Hippocampal formation (tissue), 2 donors: ENCODE measurements at places on chromosomes 1 and 21.
A peak's percentile ranks its signal among the peaks of the same experiment; 100 is the strongest.

- no peak for DNase-seq
Measured at GRCh38 chr1:228866468-228866867, 131.2 kb downstream of the RHOU start.

DNA sequence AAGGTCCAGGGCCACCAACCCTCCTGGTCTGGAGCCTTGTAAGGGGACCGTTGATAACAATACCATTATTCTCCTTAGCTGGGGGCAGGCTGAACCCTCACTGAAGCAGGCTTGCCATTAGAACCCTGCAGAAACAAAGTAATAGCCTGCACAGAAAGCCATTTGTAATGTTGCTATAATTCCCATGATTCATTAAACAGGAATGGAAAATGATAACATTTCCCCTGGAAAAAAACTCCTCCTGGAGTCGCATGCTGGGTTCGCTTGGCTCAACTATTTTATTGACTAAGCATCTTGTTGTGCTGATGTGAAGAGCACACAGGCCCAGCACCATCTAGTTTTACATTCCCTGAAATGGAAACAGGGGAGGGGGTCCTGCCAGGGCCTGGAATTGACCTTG is 155.6 kb upstream of the CSF3R start:
- no peak for DNase-seq

DNA sequence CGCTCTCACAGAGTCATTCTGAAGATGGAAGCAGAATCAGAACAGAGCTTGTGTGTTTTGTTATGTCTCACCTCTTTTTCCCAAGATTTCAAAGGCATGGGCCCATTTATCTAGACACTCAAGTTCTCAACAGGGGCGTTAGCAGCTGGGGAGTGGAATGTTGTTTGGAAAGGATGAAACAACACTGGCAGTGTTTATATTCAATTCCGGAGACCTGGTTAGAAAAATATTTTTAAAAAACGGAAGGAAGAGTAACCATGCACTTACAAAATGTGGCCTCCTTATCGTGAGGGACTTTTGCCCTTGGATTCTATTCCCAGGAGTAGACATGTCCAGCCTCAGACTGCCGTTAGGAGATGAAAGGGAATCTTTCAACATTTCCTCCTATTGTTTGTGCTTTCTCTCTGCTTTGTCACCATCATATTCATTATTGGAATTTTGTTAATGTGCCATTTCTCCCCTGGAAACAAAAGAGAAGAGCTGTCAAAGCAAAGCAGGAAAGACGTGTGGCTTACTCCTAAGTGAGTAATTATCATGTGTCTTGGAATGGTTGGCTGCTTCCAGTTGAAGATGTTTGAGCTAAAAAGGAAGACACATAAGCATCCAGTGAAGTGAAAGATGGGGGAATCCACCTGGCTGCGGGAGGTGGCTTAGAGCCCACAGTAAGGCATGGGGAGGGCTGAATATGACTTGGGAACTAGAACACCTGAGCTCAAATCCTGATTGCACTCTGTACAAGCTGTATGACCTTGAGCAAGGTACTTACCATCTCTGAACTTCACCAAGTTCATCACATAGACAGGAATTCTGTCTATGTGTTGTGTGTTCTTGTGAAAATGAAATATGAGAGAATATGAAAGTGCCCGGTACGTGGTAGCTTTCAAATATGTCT is 71.7 kb upstream of the JUN start:
- DNase-seq, result no peak

GRCh38 chr1:18100491-18101063 is 7.0 kb upstream of the IGSF21 start:
- peak; percentile 35 for DNase-seq
